LoVo (cell line): ENCODE measurements at places on chromosomes 4 and X.

GRCh38 chr4:57110640-57111511 lies 691 bp upstream of the IGFBP7 start:
- DNase-seq = no peak

- DNase-seq = no peak
Observed at GRCh38 chr4:80340036-80340435, 4.5 kb downstream of the CFAP299 start.

DNA sequence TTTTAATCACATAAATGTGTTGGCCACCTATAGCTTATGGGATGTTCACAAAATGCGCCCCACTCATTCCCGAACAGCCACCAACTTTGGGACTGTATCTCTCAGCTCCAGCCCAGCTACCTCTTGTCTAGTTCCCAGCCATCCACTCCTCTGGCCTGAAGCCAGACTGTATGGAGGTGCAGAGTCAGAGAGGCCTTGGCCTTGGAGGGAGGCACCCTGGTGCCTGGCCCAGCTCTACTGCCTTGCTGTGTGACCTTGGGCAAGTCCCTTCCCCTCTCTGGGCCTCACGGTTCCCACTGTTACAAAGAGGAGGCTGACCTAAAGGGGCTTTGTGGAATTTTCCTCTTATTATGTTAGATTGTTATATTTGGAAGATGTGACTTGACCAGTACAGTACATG lies 13.9 kb downstream of the MAMLD1 start:
- DNase-seq = no peak

GRCh38 chr4:161466316-161466715 lies 697.5 kb downstream of the FSTL5 start:
- DNase-seq = no peak

DNA sequence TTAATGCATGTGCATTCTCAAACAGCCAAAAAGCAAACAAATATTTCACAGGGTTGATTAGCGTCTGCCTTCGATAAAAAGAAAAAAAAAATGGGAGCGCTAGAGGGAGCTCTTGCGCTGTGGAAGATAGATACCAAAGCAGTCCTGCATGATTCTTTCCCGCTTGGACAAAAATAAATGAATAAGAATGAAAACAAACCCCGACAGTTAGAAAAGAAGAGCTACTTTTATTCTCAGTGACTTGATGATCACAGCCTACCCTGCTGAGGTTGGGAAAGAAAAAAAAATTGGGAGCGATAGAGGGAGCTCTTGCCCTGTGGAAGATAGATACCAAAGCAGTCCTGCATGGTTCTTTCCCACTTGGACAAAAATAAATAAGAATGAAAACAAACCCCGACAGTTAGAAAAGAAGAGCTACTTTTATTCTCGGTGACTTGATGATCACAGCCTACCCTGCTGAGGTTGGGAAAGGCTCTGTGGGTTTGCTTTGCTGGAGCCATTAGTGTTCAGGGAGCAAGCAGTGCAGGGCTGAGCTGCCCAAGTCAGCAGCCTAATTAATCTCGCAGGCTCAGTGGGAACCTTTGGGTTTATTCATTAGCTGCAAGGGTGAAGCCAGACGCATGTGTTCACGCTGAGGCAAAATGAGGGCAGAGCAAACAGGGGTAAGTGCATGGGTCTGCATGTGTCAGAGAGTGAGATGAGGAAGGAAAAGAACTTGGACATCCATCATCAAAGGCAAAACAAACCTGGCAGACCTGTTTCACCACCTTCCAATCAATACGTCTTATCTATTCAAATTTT lies 249.3 kb upstream of the PRKX start:
- peak; percentile 16 for DNase-seq

DNA sequence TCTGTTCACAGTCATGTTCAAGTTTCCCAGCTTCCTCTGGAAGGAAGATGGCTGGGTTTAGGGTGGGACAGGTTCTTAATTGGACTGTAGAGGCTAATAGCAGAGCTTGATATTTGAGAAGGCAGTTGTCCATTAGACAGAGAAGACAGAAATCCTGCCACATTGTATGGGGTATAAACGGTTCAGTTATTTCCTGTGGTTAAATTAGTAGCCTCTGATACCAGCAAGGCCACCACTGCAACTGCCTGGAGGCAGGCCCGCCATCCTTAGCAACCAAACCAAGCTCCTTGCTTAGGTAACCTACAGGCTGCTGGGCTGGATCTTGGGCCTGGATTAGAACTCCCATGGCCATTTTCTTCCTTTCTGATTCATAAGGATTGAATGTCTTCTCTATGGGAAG lies 1367.0 kb downstream of the PCDH7 start:
- no peak for DNase-seq

DNA sequence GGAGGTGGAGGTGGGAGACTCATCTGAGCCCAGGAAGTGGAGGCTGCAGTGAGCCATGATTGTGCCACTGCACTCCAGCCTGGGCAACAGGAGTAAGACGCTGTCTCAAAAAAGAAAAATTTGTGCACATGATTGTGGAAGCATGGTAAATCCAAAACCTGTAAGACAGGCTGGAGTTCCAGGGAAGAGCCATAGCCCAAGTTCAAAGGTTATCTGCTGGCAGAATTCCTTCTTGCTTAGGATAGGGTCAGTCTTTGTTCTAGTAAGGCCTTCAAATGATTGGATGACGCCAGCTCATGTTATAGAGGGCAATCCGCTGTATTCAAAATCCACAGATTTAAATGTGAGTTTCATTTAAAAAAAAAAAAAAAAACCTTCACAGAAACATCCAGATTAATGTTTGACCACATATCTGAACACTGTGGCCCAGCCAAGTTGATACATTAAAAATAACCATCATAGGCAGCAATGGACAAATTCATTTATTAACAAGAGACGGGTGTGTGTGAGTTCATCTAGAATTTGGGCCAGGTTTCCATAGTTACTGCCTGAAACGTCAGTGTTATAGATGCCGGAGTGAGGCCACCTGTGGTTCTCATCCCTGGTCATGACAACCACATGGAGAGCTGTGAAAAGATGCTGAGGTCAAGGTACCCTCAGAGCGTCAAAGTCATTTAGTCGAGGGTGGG lies 35.2 kb upstream of the SLC2A9 start:
- no peak for DNase-seq

- no peak for DNase-seq
Observed at GRCh38 chr4:14095831-14096230, 468.3 kb upstream of the BOD1L1 start.

DNA sequence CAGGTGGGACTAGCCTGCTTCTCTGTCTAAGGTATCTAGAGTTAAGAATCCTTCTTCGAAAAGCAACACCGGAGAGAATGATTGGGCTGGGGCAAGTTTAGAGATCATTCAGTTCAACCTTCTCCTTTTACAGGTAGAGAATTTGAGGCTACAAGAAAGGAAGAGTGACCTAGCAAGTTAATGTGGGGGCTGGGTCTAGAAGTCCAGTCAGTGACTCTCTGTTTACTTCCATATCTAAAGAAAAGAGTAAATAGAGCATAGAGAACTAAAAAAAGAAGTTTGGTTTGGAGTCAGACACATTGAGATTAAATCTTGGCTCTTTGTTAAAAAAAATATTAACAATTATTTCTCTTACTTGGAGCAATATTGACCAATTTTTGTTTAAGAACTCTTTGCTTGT lies 64.1 kb upstream of the NPNT start:
- no peak for DNase-seq

DNA sequence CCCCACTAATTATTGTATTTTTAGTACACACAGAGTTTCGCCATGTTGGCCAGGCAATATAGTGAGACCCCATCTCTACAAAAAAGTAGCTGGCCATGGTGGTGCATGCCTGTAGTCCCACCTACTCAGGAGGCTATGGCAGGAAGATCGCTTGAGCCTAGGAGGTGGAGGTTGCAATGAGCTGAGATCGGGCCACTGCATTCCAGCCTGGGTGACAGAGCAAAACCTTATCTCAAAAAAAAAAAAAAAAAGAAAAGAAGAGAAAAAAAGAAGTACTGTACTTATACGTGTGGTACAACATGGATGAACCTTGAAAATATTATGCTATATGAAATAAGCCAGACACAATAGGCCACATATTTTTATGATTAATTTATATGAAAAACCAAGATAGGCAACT lies 9.9 kb upstream of the WDR45 start:
- DNase-seq = no peak

DNA sequence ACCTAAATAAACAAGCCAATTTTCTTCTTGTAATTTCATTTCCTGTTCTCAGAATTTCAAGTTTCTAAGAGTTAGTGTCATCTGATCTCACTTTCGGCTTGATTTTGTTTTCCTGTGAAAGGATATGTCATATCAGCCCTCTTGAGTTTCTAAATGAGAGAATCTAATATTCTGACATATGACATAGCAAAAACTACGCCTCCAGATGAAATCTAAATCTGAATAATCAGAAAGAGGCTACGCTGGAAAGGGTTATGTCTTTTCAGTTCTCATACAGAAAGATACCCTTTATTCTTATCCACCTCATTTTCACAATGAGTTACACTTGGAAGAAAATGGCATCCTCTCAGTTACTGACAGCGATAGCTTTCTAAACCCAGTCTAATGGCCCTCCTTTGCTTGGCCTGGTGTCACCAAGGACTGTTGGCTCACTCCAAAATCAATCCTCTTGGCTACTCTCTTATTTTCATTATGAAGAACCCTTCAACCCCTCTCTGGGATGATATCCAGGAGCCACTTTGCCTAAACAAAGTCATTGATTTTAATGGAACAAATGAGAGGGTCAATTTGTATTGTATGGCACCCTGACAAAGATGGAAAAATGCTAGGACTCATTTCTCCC lies 65.6 kb downstream of the ASB9 start:
- no peak for DNase-seq

GRCh38 chr4:134539729-134540231 lies 338.2 kb upstream of the PABPC4L start:
- no peak for DNase-seq

- DNase-seq = no peak
Observed at GRCh38 chrX:128287693-128288092, 235.5 kb upstream of the ACTRT1 start.

- DNase-seq = no peak
Observed at GRCh38 chrX:17939724-17940123, 78.6 kb upstream of the RAI2 start.

GRCh38 chr4:125387770-125388169 lies 73.0 kb downstream of the FAT4 start:
- no peak for DNase-seq

DNA sequence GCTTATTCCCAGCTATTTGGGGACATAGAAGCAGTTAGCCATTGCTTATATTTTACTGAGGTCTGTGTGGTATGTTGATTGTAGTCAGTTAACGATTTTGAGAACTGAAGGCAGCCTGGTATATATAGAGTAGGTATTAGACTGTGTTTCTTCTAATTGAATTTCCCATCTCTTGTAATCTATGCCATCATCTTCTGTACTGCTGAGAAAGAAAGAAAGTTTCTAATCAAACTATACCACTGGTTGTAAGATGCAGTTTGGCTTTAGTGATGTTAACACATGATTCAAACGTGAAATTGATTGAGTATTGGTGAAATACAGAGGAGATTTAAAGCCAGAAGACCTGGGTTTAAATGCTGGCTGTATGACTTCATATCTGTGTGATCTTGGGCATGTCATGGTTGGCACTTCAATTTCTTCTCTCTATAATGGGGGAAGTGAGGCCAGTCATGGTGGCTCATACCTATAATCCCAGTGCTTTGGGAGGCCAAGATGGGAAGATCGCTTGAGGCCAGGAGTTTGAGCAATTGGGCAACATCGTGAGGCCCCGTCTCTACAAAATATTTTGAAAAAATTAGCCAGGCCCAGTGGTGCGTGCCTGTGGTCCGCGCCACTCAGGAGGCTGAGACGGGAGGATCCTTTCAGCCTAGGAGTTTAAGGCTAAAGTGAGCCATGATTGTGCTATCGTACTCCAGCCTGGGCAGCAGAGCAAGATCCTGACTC lies 11.6 kb downstream of the HTT start:
- no peak for DNase-seq

DNA sequence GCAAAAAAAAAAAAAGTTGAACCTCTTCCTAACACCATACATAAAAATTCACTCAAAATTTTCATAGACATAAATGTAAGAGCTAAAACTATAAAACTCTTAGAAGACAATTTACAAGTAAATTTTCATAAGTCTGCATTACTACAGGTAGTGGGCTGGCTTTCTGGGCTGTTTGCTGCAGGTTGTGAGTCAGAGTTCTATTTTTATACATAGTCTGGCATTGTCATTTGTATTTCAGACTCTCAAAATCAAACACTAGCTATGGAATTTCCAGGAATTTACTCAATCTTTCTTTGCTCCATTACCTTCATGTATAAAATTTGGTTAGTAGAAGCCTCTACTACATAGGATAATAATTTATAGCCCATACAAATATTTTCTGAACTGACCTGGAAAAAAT lies 227.2 kb downstream of the COX18 start:
- DNase-seq = no peak

GRCh38 chr4:157791236-157791635 lies 381.6 kb downstream of the GASK1B start:
- no peak for DNase-seq

DNA sequence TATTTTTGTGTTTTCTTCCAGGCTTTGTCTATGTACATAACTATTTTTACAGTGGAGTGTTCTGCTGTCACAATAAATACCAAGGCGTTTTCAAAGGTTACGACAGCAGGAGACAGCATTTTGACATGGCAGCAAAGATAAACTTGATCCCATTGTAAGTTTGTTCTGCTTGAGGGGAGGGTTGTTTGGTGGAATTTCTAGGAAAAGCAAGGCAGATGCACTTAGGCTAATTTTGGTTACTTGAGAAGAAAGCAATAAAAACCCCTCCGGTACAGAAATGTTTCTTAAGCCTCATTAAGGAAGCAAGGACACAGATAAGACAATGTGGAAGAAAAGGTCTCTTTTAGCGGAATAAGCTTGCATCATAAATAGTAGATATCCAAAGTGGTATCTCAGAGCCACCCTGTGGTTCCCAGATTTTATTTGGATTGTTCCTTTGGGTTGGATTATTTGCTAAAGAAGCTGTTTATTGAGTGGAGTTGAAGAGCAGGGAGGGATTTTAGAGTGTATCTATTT lies 54.3 kb downstream of the CLCN5 start:
- no peak for DNase-seq

GRCh38 chrX:140297273-140297672 lies 207.6 kb downstream of the SOX3 start:
- DNase-seq = no peak

DNA sequence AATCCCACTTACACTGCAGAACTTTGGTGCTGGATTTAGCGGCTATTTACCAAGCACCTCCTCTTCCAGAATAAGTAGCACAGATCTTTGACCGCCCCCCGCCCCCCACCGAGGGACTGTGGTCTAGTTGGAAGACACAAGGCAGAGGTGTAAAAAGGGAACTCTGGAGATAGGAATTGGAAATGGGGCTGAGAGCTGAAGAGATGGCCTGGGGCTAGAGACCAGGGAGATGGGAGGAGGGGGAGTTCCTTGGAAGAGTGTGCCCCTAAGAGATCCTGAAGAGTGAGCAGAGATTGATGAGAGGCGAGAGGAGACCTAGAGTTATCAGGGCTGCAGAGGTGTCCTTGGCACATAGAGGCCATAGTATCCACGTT lies 55.3 kb downstream of the TBL1X start:
- no peak for DNase-seq

- no peak for DNase-seq
Observed at GRCh38 chr4:144748814-144749555, 103.0 kb downstream of the HHIP start.

DNA sequence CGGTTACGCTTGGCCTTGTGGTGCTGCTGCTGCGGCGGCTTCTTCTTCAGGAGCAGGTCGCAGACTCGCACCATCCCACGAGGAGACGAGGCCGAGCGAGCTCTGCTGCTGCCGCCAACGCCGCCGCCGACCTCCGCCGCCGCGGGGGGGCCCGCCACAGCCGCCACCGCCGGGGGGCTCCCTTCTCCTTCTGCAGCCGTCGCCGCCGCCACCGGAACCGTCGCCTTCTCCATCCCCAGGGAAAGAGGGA lies 237 bp downstream of the ANKRD17 start:
- DNase-seq = no peak

GRCh38 chr4:168713253-168713652 lies 216.4 kb downstream of the PALLD start:
- no peak for DNase-seq
